Endothelial cell of umbilical vein (primary cell): ENCODE measurements at places on chromosomes 3 and 15.

GRCh38 chr3:153221748-153222162, 59.7 kb downstream of the RAP2B start:
- peaks cover 29% of the 10 kb centered on the region for H3K4me1 ChIP-seq
- peak; percentile 95 for DNase-seq
- H3K27ac ChIP-seq = peak overlapping the region; percentile 70
- H3K36me3 ChIP-seq = no peaks in the 10 kb centered on the region

DNA sequence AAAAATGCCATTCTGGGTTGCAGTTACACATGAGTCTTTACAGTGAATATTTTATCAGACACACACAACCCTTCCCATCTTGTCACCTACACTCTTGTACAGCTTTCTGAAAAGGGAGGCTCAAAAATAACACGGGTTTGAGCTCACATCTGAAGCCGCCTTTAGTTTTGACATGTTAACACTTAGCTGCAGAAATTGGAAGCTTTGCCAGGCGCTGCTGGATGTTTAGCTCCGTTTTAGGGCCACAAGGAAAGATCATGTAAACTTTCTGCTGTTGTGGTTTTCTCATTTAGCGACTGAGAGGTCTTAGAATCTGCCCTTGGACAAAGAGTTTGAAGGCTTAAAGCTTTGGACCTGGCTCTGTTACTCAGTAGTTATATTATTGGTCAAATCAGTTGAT, 120.1 kb downstream of the OXNAD1 start:
- no peak for DNase-seq
- H3K27me3 ChIP-seq = no peaks in the 10 kb centered on the region
- H3K27ac ChIP-seq = no peak overlapping the region
- no peak overlapping the region for H3K4me3 ChIP-seq
- no peaks in the 10 kb centered on the region for H3K4me1 ChIP-seq
- no peaks in the 10 kb centered on the region for H3K36me3 ChIP-seq

DNA sequence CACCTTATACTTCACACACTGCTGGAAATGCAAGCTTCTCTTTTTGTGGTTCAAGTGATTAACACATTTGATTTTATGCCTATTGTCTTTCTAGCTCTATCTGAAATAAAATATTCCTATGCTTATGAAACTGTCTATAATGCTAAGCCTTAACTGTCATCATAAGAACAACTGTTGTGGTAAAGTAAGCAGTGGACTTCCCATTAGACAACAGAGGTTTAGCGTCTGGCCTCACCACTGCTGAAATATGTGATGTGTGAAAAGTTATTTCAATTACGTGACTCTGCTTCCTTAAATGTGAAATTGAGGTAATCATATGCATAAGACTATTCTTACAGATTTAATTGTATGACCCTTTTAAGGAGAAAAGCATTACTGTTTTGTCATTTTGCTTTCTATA, 140.2 kb upstream of the LYSMD4 start:
- no peaks in the 10 kb centered on the region for H3K4me1 ChIP-seq
- no peaks in the 10 kb centered on the region for H3K36me3 ChIP-seq
- no peaks in the 10 kb centered on the region for H3K27me3 ChIP-seq

- H3K36me3 ChIP-seq = peaks cover 12% of the 10 kb centered on the region
- H3K27me3 ChIP-seq = no peaks in the 10 kb centered on the region
- DNase-seq = no peak
- no peaks in the 10 kb centered on the region for H3K4me1 ChIP-seq
- H3K27ac ChIP-seq = no peak overlapping the region
These were observed 91.6 kb downstream of the RASA2 start for GRCh38 chr3:141578202-141578973.

DNA sequence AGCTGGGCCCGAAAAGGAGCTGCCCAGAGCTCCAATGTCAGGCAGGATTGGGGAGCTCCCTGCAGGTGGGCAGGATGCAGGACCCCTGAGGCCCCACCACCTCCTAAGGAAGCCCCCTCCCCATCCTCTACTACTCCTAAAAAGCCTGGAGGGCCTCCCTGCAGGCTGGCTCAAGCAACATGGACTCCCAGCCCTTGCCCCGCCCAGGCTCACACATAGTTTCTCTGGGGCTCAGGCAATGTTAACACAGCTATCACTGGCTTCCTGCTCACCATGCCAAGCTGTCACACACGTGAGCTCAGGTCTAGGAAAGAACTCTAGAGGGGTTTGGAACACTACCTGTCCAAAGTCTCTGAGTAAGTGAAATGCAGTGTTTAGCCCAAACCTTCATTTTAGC, 65.4 kb upstream of the ZNF148 start:
- H3K27me3 ChIP-seq = no peaks in the 10 kb centered on the region
- H3K27ac ChIP-seq = no peak overlapping the region
- H3K36me3 ChIP-seq = no peaks in the 10 kb centered on the region
- no peaks in the 10 kb centered on the region for H3K4me1 ChIP-seq
- DNase-seq = no peak
- H3K4me3 ChIP-seq = no peak overlapping the region

DNA sequence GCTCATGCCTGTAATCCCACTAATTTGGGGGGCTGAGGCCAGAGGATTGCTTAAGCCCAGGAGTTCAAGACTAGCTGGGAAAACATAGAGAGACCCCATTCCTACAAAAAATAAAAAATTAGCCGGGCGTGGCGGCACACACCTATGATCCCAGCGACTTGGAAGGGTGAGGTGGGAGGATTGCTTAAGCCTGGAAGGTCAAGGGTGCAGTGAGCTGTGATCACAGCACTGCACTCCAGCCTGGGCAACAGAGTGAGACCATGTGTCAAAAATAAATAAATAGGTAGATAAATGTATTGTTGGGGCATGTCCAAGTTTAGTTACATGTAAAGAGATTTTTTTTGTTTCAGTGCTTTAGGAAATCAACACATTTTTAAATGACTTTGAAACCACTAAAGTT, 36.4 kb downstream of the SLC12A1 start:
- DNase-seq = no peak
- no peaks in the 10 kb centered on the region for H3K36me3 ChIP-seq
- no peaks in the 10 kb centered on the region for H3K27me3 ChIP-seq
- no peak overlapping the region for H3K4me3 ChIP-seq
- no peaks in the 10 kb centered on the region for H3K4me1 ChIP-seq
- no peak overlapping the region for H3K27ac ChIP-seq

DNA sequence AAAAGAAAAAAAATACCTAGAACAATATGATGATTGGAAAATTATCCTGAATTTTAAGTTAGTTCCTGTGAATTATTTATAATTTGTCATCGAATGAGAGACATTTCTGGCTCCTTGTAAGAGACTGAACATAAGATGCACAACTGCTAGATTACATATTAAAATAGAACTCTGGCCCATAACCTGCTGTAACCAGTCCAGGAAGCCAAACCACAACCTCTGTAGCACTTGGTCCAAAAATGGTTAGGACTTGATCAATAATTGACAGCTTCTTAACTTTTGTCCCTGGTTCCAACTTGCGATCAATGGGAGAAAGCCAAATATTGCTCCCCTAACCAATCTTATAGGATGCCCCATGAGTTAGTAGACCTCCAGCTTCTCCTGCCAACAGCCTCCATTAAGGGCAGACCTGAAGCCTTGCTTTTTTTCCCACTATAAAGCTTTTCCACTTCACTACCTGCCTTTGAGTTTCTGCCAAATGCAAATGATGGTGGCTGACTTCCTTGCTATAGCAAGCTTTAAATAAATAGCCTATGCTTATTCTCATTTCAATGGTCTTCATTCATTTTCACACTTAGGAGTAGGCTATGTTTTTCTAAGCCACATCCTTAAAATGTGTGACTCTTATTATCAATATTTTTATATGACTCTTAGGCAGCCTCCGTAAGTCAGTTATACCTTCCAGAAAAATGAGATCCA, 224.0 kb upstream of the ARHGEF26 start:
- no peak for DNase-seq
- H3K27me3 ChIP-seq = no peaks in the 10 kb centered on the region
- H3K27ac ChIP-seq = no peak overlapping the region
- no peaks in the 10 kb centered on the region for H3K36me3 ChIP-seq
- no peaks in the 10 kb centered on the region for H3K4me1 ChIP-seq

GRCh38 chr15:71588746-71589145, 221.6 kb upstream of the NR2E3 start:
- no peaks in the 10 kb centered on the region for H3K4me1 ChIP-seq

GRCh38 chr15:99416191-99417188, 149.3 kb upstream of the MEF2A start:
- no peaks in the 10 kb centered on the region for H3K4me1 ChIP-seq
- no peak overlapping the region for H3K27ac ChIP-seq
- DNase-seq = no peak
- no peak overlapping the region for H3K4me3 ChIP-seq

GRCh38 chr3:40516201-40516600, 8.6 kb upstream of the ZNF621 start:
- H3K27ac ChIP-seq = no peak overlapping the region
- DNase-seq = no peak
- peaks cover 5% of the 10 kb centered on the region for H3K36me3 ChIP-seq
- H3K4me3 ChIP-seq = no peak overlapping the region
- H3K27me3 ChIP-seq = no peaks in the 10 kb centered on the region
- H3K4me1 ChIP-seq = no peaks in the 10 kb centered on the region

DNA sequence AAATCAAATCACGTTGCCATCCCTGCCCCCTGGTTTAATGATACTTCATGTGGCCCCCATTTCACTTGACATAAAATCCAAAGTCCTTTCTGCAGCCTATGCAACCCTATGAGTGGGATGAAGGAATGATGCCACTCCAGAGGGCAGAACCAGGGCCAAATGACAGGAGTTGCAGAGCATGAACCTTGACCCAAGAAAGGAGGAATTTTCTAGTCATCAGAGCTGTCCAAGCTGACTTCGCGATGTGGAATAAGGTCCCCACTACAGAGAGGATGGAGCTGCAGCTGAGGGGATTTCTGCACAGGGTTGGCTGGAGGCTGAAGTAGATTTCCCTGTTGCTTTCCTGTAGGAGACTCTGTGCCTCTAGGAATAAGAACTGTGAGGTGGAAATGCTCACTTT, 15.8 kb upstream of the EPHB3 start:
- DNase-seq = no peak
- H3K36me3 ChIP-seq = no peaks in the 10 kb centered on the region
- H3K4me3 ChIP-seq = no peak overlapping the region

DNA sequence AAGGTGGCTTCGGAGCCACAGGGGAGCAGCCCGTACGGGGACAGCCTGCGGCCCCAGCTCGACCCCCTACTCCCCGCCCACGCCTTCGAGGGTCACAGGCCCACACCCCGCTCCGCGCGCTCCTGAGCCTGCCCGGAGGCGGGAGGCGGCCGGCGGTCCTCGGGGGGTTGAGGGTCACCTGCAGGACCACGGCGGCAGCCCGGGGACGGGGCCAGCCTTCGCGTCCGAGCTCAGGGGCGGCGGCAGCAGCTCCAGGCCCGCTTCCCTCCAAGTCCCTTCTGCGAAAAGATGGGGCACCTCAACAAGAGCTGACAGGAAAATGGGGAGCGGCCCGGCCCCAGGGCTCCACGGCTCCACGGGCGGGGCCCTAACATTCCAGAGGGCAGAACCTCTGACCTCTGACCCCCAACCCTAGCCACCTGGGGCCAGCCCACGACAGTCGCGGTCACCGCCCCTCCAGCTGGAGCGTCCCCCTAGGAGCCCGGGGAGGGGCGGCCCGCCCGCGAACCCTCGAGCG, 428 bp downstream of the LYSMD4 start:
- H3K36me3 ChIP-seq = no peaks in the 10 kb centered on the region
- H3K27ac ChIP-seq = peak overlapping the region; percentile 21
- H3K4me3 ChIP-seq = peak overlapping the region; percentile 71
- H3K27me3 ChIP-seq = no peaks in the 10 kb centered on the region
- H3K4me1 ChIP-seq = peaks cover 5% of the 10 kb centered on the region

DNA sequence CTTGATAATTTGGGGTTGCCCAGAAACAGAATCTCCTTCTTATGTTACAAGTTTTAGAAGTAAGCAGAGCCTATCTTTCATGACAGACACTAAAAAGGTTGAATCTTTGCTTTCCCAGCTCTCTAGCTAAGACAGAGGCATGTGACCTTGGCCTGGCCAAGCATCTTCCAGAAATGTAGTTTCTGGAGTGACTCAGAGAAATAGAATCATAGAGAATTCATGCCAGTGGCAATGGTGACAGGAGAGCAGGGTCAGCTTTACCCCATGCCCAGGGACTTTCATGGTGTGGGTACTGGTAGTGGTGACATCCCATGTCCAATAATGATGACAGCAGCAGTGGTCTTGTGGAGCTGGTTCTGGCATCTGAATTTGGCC, 4.0 kb upstream of the PARP6 start:
- peaks cover 12% of the 10 kb centered on the region for H3K4me1 ChIP-seq
- H3K4me3 ChIP-seq = no peak overlapping the region
- no peak overlapping the region for H3K27ac ChIP-seq
- no peak for DNase-seq
- H3K36me3 ChIP-seq = no peaks in the 10 kb centered on the region

- H3K27me3 ChIP-seq = peaks cover 1% of the 10 kb centered on the region
- no peaks in the 10 kb centered on the region for H3K4me1 ChIP-seq
- no peak overlapping the region for H3K27ac ChIP-seq
- no peak for DNase-seq
These were observed 98.7 kb upstream of the ANKRD28 start for GRCh38 chr3:15896500-15896899.

DNA sequence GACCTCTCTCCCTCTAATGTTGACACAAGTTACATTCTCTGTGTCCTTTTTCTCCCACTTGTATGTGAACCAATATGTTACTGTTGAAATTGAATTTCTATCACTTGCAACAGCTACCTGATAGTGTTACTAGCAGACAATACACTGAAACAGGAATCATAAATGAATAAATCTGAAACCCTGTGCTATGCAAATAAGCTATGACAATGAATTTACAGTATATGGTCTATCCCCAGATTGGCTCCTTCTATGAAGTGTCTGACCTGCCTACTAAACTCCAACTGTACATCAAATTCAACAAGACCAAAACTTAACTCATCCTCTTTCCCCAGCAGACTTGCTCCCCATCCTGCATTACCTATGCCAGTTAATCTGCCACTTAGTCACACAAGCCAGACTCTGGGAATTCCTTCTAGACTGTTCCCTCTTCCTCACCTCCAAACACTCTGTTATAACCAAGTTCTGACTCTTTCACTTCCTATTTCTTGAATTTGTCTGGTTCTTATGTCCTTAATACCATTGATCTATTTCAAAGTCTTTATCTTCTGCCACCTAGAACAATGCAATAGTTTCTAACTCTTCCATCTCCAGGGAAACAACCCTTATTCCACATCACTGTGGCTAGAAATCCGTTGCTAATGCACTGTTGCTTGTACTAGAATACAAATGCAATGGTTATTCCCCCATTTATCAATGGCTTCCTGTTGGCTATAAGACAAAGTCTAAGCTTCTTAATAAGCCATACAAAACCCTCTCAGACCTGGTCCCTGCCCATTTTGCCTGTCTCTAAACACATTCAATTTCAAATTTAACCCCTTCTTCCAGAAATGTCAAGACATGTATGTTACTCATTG, 13.4 kb upstream of the ZNF639 start:
- no peaks in the 10 kb centered on the region for H3K4me1 ChIP-seq
- H3K27ac ChIP-seq = no peak overlapping the region
- DNase-seq = no peak
- H3K4me3 ChIP-seq = no peak overlapping the region

- no peaks in the 10 kb centered on the region for H3K27me3 ChIP-seq
- no peak overlapping the region for H3K4me3 ChIP-seq
- H3K4me1 ChIP-seq = no peaks in the 10 kb centered on the region
These were observed 85.9 kb upstream of the PRR23C start for GRCh38 chr3:139130390-139131140.

- no peaks in the 10 kb centered on the region for H3K27me3 ChIP-seq
- no peaks in the 10 kb centered on the region for H3K36me3 ChIP-seq
- no peak for DNase-seq
- no peak overlapping the region for H3K27ac ChIP-seq
- H3K4me3 ChIP-seq = no peak overlapping the region
- H3K4me1 ChIP-seq = no peaks in the 10 kb centered on the region
These were observed 76.0 kb downstream of the ZBBX start for GRCh38 chr3:167304077-167304476.

- DNase-seq = no peak
- H3K27ac ChIP-seq = no peak overlapping the region
- no peaks in the 10 kb centered on the region for H3K4me1 ChIP-seq
- no peak overlapping the region for H3K4me3 ChIP-seq
These were observed 12.2 kb downstream of the MAN2A2 start for GRCh38 chr15:90915216-90915807.
